Mammary epithelial cell (primary cell): ENCODE measurements at places on chromosomes 13 and 19. TPM values are rescaled to one million over a fixed set of nuclear protein-coding genes. Genes with fewer than 3 reads are reported as not detected.
A peak's percentile ranks its signal among the peaks of the same experiment; 100 is the strongest.

The SYT3 gene
- total RNA-seq = not detected in 2 replicates

The JUNB gene
- 130 and 173 TPM in 2 replicates for total RNA-seq

DNA sequence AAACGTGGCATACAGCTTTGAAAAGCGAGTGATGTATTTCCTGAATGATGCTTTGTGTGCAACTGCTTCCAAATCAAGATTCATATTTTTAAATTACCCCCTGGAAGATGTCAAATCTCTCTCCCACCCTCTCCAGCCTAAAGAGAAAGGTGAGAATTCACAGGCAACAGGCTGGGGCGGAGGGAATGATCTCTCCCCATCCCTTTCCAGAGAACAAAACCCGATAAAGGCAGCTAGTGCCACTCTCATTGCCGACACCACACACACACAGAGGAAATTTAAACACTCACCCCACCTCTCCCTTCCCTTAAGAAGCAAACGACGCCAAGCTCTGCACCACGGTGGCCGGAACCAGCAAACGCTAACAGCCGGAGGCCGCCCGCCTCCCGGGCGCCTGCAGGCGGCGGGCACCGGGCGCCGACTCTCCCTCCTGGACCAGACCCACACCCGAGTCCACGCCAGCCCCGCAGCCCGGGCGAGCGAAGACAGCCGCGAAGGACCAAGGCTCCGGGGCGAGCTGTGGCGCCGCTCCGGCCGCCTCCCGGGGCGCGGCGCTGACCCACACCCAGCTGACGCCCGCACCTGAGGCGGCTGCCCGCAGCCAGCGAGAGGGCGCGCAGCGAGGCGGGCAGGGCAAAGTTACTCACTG is 477 bp downstream of the LNX2 start:
- DNase-seq = no peak

GRCh38 chr13:107969546-107969945 is 245.8 kb downstream of the LIG4 start:
- no peak for DNase-seq

DNA sequence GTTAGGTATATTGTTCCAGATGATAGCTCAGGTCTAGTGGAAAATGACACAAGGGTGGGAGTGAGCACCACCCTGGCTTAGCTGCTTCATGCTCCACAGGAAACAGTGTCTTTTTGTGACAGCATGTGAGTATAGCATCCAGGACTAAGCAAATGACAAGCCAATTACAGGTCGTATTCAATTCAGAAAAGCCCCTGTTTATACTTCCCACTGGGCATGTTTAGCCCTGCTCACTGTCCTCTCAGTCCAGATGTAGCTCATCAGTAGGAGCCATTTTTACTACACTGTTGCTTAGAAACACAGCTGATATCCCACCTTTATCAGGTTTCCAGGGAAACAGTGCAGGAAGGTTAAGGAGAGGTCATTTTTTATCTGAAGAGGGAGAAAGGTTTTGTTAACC is 8.0 kb downstream of the ABHD13 start:
- no peak for DNase-seq

The FCGBP gene
- total RNA-seq = 0.07 and 0.19 TPM in 2 replicates

DNA sequence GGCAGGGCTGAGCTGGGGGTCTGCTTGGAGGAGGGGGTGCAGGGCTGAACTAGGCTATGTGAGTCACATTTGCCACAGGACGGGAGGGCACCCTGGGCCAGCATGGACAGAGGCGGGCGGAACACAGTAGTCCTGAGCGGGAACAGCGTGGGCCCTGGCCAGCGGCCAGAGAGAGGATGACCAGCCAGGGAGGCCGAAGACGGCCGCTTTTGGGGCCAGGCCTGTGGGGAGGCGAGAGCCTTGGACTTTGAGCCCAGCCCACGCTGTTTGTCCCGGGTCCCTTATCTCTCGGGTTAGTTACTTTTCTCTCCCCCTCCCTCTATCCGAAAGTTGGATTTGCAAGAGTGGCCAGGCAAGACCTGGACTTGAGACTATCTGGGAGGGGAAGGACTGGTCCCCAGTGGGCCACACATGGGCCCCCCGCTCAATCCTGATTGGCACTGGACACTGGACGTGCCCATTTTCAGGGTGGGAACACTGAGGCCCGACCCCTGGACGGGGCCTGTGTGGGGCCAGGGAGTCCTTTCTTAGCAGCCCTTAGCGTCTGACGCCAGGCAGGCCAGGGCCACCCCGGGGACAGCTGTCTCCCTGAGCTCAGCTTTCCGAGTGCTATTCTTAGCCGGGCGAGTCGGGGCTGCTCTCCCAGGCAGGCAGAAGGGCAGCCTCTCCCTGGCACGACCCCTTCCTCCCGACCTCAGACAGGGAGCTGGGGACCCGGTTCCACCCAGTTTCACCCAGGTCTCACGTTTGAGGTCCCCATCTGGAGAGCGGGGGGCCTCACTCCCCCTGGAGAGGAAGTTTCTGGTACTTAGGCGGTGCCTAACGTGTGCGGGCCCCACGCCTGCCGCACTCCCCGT is 833 bp downstream of the GAMT start:
- no peak for DNase-seq

GRCh38 chr19:38666663-38667511 is 19.4 kb downstream of the ACTN4 start:
- DNase-seq = peak; percentile 74

GRCh38 chr19:49340865-49341718 is 5.9 kb downstream of the CD37 start:
- DNase-seq = no peak

The CCDC122 gene
- 6.7 TPM for total RNA-seq

DNA sequence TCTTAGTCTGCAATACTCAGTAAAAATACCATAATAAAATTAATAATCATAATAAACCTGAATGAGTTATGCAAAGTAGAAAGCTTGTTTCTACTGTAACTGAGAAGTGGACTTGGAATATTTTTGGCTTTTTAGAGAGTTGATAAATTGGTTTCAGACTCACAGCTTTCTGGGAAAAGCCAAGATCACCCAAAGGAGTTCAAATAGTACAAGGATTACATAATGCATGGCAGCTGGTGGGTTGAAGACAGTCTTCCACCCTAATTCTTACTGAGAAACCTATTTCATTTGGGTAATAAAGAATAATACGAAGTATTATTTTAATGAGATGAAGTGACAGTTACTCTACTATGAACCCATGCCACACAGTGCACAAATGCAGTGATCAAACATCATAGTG is 139.4 kb upstream of the KLF12 start:
- no peak for DNase-seq

DNA sequence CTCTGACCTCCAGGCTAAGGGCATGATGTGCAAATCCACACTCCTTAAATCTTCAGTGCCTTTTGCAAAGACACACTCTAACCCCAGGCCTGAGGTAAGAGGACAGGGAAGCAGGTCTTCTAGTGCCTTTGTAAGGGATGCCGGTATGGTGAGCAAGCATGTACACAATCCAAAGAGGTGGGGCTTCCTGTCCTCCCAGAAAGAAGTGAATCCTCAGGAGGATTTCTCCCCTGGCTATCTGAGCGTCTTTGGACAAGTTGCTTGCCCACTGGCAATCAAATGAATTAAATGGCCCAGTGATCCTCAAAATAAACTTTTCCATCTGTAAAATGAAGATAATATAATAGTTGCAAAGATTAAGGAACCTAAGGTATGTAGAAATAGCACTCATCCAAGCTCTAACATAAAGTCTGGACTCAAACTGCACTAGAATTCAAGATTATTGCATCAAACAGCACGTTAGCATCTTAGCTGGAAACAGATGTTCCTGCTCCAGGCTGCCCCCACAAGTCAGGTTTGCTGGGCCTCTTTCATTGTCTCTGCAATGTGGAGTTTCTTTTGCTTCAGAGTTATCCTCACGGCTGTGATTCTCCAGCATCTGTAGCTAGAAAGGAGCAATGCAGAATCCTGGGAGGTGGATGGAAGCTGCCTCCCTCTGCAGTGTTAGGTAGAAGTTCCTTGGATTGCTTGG is 249.6 kb downstream of the TSHZ3 start:
- no peak for DNase-seq

- peak; percentile 28 for DNase-seq
These were observed 172.8 kb downstream of the NHLRC3 start for GRCh38 chr13:39210961-39211534.

DNA sequence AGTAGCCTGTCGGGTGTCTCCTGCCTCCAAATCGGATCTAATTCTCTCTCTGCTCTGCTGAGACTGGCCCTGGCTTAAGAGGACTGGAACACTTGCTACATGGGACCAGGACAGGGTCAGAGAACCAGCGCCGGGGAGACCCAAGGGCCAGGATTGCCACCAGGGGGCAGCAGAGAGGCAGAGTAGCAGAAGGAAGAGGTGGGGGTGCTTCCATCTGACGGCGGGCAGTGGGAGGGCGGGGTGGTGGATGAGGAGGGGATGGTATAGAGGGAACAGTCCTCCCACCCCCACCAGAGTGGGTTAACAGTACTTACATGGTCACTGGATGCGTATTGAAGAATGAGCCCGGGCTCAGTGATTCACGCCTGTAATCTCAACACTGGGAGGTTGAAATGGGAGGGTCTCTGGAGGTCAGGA is 11.9 kb downstream of the SELENOW start:
- peak; percentile 26 for DNase-seq

- DNase-seq = no peak
These were observed 184.2 kb downstream of the ZNF486 start for GRCh38 chr19:20351244-20351643.

GRCh38 chr13:95822303-95822702 is 145.4 kb downstream of the DNAJC3 start:
- no peak for DNase-seq

GRCh38 chr13:41708713-41709112 is 251.4 kb downstream of the RGCC start:
- DNase-seq = no peak

- no peak for DNase-seq
These were observed 1.9 kb upstream of the MEF2B start for GRCh38 chr19:19171821-19172532.

GRCh38 chr19:1069009-1069779 is 2.2 kb downstream of the ARHGAP45 start:
- no peak for DNase-seq

- no peak for DNase-seq
These were observed 25.5 kb downstream of the FGF14 start for GRCh38 chr13:102376318-102376717.

The DHDH gene
- total RNA-seq = 0.33 TPM

DNA sequence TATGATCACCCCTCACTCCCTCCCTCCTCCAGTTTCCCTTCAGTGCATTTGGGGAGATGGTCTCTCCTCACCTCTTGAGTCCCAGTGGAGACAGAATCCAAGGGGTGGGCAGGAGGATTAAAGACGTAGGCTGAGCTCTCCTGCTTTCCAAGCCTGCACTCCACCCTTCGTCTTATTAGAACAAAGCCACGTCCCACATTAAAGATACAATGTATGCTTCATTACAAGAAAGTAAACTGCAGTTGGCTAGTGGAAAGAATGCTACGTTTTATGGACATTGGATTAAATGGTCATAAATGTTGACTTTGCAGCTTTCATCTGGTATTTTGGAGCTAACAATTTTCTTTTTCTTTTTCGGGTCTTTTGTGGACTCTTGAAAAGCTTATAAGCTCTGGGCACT is 1.5 kb upstream of the KLK11 start:
- DNase-seq = no peak

DNA sequence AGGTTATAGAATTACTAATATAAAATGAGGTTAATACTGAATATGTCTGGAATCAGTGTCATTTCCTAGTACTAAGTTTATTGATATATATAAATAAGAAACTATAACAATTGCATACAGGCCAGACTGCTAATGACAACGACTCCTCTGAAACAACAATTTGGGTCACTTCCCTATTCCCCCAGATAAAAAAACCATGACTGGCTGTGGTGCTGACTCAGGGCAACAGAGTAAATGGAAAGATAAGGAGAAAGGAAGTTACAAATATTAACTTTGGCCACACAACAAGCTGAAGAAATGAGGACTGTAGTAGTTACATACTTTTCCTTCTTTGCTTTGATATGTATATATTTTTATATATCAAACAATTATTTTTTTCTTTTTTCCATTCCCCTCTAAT is 263.7 kb upstream of the PCDH9 start:
- no peak for DNase-seq

GRCh38 chr19:54148158-54148557 is 10.6 kb downstream of the CNOT3 start:
- no peak for DNase-seq

GRCh38 chr19:10568062-10568825 is 535 bp downstream of the CDKN2D start:
- peak; percentile 59 for DNase-seq

DNA sequence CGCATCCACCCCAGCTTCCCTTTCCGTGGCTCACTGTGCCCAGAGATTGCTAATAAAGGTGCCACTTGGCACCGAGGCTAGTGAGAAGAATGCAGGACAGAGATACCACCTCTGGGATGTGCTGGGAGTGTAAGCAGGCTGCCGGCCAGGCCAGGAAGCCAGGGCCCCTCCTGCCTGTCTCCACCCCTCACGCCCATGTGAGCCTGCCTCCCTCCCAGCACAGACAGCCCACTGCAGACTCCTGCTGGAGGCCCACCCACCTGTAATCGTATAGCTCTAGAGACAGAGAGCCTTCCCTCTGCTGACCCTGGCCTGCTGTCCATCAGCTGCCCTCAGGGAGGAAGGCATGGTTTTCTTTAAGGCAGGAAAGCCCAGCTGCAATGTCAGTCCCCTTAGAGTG is 13.9 kb downstream of the VSTM2B start:
- no peak for DNase-seq

The GTPBP3 gene
- total RNA-seq = 25.3 and 35.3 TPM in 2 replicates

GRCh38 chr19:7861619-7862412 is 12.4 kb downstream of the PRR36 start:
- DNase-seq = no peak

DNA sequence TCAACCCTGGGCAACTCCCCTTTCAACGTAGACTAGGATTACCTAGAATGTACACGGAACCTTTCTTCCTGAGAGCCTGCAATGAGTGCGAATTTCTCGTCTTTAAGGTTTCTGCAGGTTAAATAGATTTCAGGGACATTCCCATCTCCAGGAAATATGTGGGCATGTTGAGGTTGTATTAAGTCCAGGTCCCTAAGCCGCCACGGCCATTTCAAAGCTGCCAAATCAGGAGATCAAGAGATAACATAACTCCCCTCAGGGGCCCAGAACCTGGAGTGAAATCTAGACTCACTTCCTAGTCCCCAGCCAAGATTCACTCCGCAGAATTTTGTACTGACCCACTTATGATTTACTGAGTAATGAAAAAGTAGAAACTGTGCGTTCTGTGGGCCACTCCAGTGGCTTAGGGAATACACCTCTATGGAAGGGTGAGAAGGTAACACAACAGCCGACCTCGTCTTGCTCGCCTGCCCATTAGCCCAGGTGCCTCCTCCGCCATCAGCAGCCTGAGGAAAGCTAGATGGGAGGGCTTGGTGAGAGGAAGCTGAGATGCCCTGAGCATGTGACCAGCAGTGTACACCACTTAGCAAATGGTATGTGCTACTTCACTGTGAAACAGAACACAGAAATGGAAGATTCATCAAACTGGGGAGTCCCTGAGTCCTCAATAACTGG is 98.5 kb upstream of the SOX1 start:
- no peak for DNase-seq

- DNase-seq = peak; percentile 5
These were observed 786.2 kb downstream of the UQCRFS1 start for GRCh38 chr19:28426730-28427225.

The ADGRE3 gene
- total RNA-seq = not detected

The SHANK1 gene
- 0.13 and 0.14 TPM in 2 replicates for total RNA-seq
